Left lung (tissue), 14 donors: ENCODE measurements at places on chromosomes 6 and 20. TPM values are rescaled to one million over a fixed set of nuclear protein-coding genes. Genes with fewer than 3 reads are reported as not detected.

- no peak for DNase-seq
Observed at GRCh38 chr20:14865169-14865568, 527.8 kb upstream of the FLRT3 start.

- DNase-seq = no peak
Observed at GRCh38 chr20:62045529-62046285, 20.0 kb downstream of the TAF4 start.

DNA sequence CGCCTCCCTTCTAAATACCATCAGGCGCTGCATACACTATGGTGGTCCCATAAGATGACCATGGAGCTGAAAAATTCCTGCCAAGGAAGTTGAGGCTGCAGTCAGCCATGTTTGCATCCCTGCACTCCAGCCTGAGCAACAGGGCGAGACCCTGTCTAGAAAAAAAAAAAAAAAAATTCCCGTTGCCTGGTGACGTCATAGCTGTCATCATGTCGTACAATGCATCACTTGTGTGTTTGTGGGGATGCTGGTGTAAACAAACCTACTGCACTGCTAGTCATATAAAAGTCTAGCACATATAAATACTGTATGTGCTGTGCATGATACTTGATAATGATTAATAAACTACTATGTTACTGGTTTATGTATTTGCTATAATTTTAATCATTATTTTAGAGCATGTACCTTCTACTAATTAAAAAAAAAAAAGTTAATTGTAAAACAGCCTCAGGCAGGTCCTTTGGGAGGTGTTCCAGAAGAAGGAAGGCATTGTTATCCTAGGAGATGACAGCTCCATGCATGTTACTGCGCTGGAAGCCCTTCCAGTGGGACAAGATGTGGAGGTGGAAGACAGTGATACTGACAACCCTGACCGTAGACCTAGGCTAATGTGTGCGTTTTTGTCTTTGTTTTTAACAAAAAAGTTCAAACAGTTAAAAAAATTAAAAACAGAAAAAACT lies 132.6 kb downstream of the BANF2 start:
- DNase-seq = no peak

DNA sequence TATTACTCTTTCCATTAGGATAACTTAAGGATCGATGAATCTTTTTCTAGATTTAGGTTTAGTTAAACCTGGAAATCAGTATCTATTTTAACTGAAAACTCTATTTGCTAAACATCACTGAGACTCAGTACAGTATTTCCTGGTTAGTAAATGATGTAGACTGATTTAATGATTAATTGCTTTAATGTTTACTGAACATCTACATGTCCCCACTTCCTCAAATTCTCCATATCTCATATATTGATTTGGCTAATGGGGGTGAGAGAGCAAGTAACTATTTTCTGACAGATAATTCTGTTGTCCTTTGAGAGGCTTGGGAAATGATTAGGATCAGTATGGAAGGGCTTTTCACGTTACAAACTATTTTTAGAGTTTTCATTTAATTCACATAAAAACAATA lies 10.3 kb downstream of the MKKS start:
- no peak for DNase-seq

- DNase-seq = no peak
Observed at GRCh38 chr6:14635934-14636591, 518.5 kb downstream of the CD83 start.

DNA sequence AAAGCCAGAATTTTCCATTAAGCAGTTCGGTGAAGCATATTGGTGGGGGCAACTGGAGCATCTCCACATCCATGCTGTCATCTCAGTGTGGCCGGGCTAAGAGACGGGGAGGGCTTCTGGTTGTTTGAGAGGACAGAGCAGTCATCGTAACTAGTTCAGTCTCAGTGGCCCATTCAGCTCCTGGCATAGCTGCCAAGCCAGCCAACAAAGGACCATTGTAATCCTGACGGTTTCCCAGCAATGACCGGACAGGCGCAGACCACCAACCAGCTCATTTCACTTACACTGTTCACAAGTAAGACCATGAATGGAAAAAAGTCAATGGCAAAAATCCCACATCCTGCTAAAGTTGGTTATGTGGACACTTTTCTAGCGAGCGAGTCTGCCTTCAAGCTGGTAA lies 14.9 kb upstream of the HDDC2 start:
- DNase-seq = no peak

DNA sequence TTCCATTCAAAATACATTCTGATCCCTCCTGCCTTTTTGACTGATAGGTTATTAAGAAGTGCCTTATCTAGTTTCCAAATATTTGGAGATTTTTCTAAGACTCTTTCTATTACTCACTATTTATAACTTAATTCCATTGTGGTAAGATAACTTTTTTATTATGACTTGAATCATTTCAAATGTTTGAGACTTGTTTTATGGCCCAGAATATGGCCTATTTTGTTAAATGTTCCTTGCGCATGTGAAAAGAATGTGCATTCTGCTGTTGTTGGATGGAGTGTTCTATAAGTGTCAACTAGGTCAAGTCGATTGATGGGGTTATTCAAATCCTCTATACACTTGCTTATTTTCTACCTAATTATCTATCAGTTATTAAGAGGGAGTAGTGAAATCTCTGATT lies 13.1 kb upstream of the TCP11 start:
- DNase-seq = no peak

DNA sequence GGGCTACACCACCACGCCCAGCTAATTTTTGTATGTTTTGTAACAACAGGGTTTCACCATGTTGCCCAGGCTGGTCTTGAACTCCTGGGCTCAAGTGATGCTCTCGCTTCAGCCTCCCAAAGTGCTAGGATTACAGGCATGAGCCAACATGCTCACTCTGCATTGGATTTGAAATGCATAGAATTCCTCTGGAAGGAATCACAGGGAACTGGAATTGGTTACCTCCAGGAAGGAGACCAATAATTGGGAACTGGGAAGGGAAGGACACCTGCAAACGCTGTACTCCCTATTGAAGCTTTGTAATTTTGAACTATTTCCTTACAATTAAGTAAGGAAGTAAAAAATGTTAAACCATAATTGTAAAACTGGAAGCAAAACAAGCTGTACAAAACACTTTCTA lies 12.3 kb upstream of the TP53INP2 start:
- DNase-seq = no peak

The OOEP gene
- not detected for polyA plus RNA-seq

The NT5E gene
- 14.6 TPM for polyA plus RNA-seq

DNA sequence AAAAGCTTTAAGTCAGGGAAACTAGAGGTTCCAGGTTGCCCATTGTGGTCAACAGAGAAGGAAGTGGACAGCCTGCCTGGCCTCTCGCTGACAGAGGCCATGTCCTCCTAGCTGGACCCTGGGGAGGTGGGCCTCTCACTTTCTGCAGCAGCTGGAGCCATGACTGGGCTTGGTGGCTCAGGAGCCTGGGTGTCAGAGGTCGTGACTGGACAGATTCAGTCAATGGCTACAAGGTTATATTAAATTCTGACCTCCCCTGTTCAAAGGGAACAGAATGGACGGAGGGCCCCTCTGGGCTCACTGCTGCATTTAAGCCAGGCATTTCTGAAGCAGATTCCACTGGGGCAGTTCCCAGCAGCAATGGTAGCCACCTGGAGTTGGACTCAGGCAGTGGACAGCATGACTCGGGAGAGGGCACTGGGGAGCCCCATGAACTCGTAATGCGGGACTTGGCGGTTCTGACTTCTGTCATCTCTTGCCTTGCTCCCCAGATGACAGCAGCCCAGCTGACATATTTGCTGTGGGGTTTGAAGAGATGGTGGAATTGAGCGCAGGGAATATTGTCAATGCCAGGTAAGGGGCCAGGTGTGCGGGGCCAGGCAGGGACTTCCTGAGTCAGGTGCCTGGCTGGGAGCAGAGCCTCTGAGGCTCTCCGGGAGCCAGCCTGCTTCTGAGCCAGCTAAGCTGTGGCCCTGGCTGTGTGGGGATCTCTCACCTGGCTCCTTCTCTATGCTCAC lies 86.7 kb downstream of the SYNJ2 start:
- no peak for DNase-seq

GRCh38 chr6:34132486-34133185 lies 13.3 kb downstream of the GRM4 start:
- peak; percentile 36 for DNase-seq

DNA sequence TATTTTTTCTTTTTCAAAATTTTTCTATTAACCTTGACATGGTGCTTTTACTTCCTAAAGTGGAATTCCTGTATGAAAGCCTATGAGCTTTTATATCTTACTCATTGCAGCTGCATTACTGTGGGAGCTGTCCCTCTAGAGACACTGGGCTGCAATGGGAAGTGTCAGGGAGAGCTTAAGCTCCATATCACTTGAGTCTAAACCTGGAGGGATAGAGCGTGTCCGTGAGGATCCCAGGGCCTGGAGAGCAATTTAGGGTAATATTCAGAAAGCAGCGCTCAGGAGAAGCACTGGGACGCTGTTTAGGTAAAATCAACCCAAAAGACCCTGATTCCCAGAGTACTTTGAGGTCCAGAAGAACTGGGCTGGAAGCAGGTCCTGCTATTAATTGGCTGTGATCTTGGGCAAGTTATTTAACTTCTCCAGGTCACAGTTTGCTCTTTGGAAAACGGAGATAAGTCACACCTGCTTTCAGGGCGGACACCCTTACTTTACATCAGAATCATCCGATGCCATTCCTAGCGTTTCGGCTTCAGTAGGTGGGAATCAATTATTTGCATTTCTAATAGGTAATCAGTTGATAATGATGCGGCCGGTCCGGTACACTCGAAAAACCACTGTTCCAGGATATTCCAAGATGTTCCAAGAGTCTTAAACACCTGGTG lies 628 bp upstream of the ERGIC3 start:
- no peak for DNase-seq

- DNase-seq = no peak
Observed at GRCh38 chr20:46173652-46174468, 55.7 kb downstream of the CD40 start.

DNA sequence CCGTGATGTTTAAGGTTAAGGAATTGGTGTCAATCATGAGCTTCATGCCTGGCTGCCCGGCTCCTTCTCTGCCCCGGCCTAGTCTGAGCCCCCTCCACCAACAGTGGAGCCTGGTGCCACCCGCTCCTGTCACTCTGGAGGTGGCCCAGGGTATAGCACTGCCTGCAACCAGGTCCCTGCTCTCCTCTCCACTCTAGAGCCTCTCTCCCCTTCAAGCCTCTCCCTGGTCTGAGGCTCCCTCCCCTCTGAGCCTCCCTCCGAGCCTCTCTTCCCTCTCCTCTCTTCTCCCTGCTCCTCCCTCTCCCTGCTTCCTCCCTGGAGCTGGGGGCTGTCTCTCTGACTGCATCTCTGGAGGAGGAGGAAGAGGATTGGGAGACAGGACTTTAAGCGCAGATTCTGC lies 31.3 kb upstream of the MRGBP start:
- no peak for DNase-seq

DNA sequence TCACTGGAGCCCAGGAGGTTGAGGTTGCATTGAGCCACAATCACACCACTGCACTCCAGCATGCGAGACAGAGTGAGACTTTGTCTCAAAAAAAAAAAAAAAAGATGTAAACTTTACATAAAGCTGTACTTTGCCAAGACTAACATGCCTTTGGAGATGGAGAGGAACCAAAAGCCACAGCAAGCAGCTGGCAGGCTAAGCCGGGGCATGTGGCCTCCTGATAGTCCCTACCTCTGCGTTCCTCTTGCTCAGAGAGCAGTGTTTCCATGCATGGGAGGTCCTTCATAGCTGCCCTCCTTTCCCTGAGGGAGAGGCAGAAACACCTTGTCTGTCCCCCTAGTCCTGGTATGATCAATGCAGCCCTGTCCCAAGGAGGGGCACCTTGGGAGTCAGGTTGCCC lies 35.2 kb downstream of the SPATA2 start:
- DNase-seq = no peak

DNA sequence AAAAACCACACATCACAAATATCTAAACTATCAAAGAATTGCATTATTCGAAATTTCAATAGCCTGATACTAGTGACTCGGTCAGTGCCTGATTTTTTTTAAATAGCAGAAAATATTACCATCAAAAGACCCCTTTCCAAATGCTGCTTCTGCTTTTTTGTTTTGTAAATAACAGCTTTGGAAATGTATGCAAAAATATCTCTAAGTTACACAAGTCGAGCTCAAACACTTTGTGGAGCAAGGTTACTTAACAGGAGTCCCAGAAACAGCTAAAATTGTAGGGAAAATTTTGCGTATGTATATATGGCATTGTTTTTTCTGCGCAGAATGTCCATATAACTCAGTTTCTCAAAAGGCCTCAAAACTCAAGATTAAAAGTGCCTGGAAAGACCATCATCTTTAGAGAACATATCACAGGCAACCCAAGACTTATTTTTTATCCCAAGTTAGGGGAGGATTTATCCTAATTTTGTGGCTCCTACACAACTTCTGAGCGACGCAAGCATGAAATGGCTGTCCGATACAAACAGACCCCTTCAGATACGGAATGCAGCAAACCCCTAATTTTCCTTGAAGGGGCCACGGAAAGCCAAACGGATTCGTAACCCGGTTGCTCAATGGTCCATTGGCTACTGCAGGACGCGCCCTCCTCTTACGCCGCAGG lies 1.3 kb downstream of the CEP85L start:
- peak; percentile 70 for DNase-seq

The SEL1L2 gene
- polyA plus RNA-seq = not detected

DNA sequence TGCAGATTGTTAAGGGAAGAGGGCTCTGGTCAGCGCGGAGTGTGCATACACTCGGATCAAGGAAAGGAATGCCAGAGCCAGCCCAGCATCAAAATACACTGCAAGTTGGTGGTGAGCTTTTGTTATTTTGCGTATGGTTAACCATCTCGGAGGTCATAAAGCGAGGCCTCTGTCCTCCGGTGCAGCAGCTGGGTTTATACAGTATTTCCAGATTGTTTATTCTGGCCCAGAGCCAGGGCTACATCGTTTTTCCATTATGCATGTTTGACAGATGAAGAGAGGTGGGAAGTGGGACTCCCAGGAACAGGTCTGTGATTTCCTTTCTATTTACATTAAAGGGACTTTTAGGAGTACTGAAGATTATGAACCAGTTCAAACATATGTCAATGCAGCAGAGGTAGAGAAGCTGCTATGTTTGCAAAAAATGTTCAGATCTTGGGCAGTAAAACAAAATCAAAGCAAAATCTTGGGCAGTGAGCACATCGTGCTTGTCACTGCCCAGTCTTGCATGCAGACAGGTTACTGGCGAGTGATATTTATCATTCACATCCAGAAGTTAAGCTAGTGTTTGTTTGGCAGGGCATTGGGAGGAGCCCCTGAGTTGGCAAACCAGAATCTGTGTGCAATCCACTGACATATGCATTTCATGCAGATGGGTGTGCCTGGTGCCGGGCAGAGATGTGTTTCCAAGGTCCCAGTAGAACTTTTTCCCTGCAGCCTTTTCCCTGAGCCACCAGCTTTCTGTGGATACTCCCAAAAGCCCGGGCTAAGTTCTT lies 256.3 kb upstream of the TAB2 start:
- peak; percentile 39 for DNase-seq

- no peak for DNase-seq
Observed at GRCh38 chr6:16409531-16410441, 171.4 kb downstream of the GMPR start.

The RGL2 gene
- polyA plus RNA-seq = 154 TPM

The NCOA7 gene
- polyA plus RNA-seq = 18.2 TPM
